Stimulated activated CD8-positive, alpha-beta memory T cell treated with anti-CD3 and anti-CD28 coated beads, Interleukin-15, amount 100 ng/mL, for 4 hours (primary cell): ENCODE measurements at places on chromosomes 3 and 15.

GRCh38 chr3:154972951-154973350 lies 107.2 kb upstream of the MME start:
- no peak for DNase-seq

- no peak for DNase-seq
Observed at GRCh38 chr3:127167315-127168043, 25.5 kb upstream of the PRR23E start.

- no peak for DNase-seq
Observed at GRCh38 chr3:87333393-87333892, 57.1 kb upstream of the POU1F1 start.

- no peak for DNase-seq
Observed at GRCh38 chr3:25817107-25817506, 27.2 kb downstream of the OXSM start.

- no peak for DNase-seq
Observed at GRCh38 chr15:39252134-39252470, 328.8 kb upstream of the THBS1 start.

- no peak for DNase-seq
Observed at GRCh38 chr15:35098737-35099136, 13.6 kb upstream of the NANOGP8 start.

GRCh38 chr15:83112233-83112955 lies 4.9 kb downstream of the TM6SF1 start:
- DNase-seq, result no peak

DNA sequence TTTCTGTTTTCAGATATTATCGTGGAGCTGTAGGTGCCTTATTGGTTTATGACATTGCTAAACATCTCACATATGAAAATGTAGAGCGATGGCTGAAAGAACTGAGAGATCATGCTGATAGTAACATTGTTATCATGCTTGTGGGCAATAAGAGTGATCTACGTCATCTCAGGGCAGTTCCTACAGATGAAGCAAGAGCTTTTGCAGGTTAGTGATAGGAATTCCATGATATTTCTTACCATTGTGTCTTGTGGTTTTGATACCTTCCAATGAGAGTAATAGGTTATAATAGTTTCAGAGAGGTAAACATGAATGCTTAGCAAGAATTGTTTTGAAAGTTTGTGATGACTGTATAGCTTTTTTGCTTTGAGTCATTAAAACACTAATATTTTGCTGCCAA lies 8.5 kb downstream of the RAB11A start:
- DNase-seq, result no peak

DNA sequence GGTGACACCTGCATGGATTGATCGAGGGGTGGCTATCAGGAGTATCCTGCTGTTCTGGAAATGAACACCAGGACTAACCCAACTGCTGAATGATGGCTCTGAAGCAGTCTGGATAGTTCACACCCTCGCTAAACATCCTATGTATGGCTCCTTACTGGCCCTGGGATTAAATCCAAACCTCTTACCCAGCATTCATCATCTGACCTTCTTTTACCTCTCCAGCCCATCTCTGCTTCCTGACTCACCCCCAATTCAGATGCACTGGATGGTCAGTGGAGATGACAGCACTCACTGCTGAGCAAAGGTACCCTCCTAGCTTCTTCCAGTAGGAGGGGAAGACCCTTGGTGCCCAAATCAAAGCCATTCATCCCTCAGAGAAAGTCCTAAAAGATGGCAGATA lies 235.2 kb upstream of the TRIM42 start:
- DNase-seq, result no peak

- DNase-seq, result no peak
Observed at GRCh38 chr3:17573396-17573795, 169.0 kb downstream of the TBC1D5 start.

GRCh38 chr3:72093270-72093991 lies 308.5 kb upstream of the PROK2 start:
- no peak for DNase-seq
